ENCODE measurements at places on chromosomes 7 and 10. TPM values are rescaled to one million over a fixed set of nuclear protein-coding genes. Genes with fewer than 3 reads are reported as not detected.

WEE2 gene
- total RNA-seq: not detected

VWDE gene
- not detected for total RNA-seq

NXPH1 gene
- not detected for total RNA-seq

GLI3 gene
- 5.5 TPM for total RNA-seq

CYP26A1 gene
- total RNA-seq: not detected

ASB13 gene
- total RNA-seq: 20.0 TPM

GNG11 gene
- total RNA-seq: 36.2 TPM

FGF8 gene
- total RNA-seq: 0.69 TPM

SMARCD3 gene
- 32.7 TPM for total RNA-seq

MALRD1 gene
- total RNA-seq: not detected

EPHB6 gene
- total RNA-seq: 0.34 TPM

AKR1B15 gene
- not detected for total RNA-seq

FAM200A gene
- 10.0 TPM for total RNA-seq

MSMB gene
- not detected for total RNA-seq

STAG3 gene
- total RNA-seq: 1.7 TPM

ARHGAP12 gene
- total RNA-seq: 58.0 TPM

SPDYE8 gene
- not detected for total RNA-seq

CD36 gene
- 8.5 TPM for total RNA-seq

HIP1 gene
- total RNA-seq: 29.3 TPM

PNLIP gene
- not detected for total RNA-seq

OPN1SW gene
- not detected for total RNA-seq

BTBD16 gene
- total RNA-seq: not detected

MRPS24 gene
- 73.6 TPM for total RNA-seq

CLDN3 gene
- not detected for total RNA-seq

KCNK18 gene
- not detected for total RNA-seq

TRIL gene
- total RNA-seq: not detected

CTAGE4 gene
- 2.2 TPM for total RNA-seq

TRPV5 gene
- not detected for total RNA-seq

DKK1 gene
- total RNA-seq: 24.5 TPM

ACTR3C gene
- 0.73 TPM for total RNA-seq

ZNF365 gene
- 2.9 TPM for total RNA-seq

CHAT gene
- total RNA-seq: not detected

ZNF12 gene
- 13.0 TPM for total RNA-seq

TRIM50 gene
- not detected for total RNA-seq

ACBD7 gene
- total RNA-seq: under 0.01 TPM

PCLO gene
- 0.34 TPM for total RNA-seq

MICALL2 gene
- 13.9 TPM for total RNA-seq

LSM5 gene
- 11.7 TPM for total RNA-seq

EGR2 gene
- total RNA-seq: 0.34 TPM

RAPGEF5 gene
- 2.8 TPM for total RNA-seq

ASB10 gene
- not detected for total RNA-seq

IQUB gene
- total RNA-seq: 0.31 TPM

PHKG1 gene
- total RNA-seq: under 0.01 TPM

DNAH11 gene
- total RNA-seq: not detected

GHRHR gene
- not detected for total RNA-seq

TCAF1 gene
- total RNA-seq: 42.9 TPM

TAS2R5 gene
- total RNA-seq: 1.00 TPM

SPDYE5 gene
- total RNA-seq: not detected

CFAP70 gene
- total RNA-seq: 1.5 TPM

MAT1A gene
- 0.15 TPM for total RNA-seq

TCERG1L gene
- 2.2 TPM for total RNA-seq

PLAU gene
- total RNA-seq: 0.69 TPM

HUS1 gene
- total RNA-seq: 34.2 TPM

UMAD1 gene
- total RNA-seq: 20.0 TPM
